Activated CD4-positive, alpha-beta T cell treated with anti-CD3 and anti-CD28 coated beads for 36 hours (primary cell): ENCODE measurements at places on chromosomes 4 and X. TPM values are rescaled to one million over a fixed set of nuclear protein-coding genes. Genes with fewer than 3 reads are reported as not detected.

Gene L1CAM
- 0.47 TPM for total RNA-seq

Gene MAGEA4
- total RNA-seq = not detected

Gene GABRG1
- not detected for total RNA-seq

GRCh38 chr4:45358573-45359506 lies 632.5 kb upstream of the GNPDA2 start:
- no peak for DNase-seq

GRCh38 chr4:112348488-112349158 lies 51.5 kb downstream of the ALPK1 start:
- no peak for DNase-seq

GRCh38 chrX:85996555-85996954 lies 50.8 kb downstream of the CHM start:
- no peak for DNase-seq
